ENCODE measurements at places on chromosomes 3 and 15. TPM values are rescaled to one million over a fixed set of nuclear protein-coding genes. Genes with fewer than 3 reads are reported as not detected.

MCF2L2 gene
- polyA plus RNA-seq: 0.06 TPM

CPEB1 gene
- 0.49 TPM for polyA plus RNA-seq

DHFR2 gene
- polyA plus RNA-seq: 2.9 TPM

MELTF gene
- polyA plus RNA-seq: 15.8 TPM

PLSCR2 gene
- polyA plus RNA-seq: not detected

PEX11A gene
- 40.4 TPM for polyA plus RNA-seq

RLBP1 gene
- not detected for polyA plus RNA-seq

HMCES gene
- polyA plus RNA-seq: 28.6 TPM

LDHAL6B gene
- polyA plus RNA-seq: 0.03 TPM

TMEM43 gene
- polyA plus RNA-seq: 37.5 TPM

CHRNA7 gene
- polyA plus RNA-seq: 0.49 TPM

ZNF860 gene
- 0.07 TPM for polyA plus RNA-seq

CLDN11 gene
- 16.4 TPM for polyA plus RNA-seq

DPH6 gene
- polyA plus RNA-seq: 10.0 TPM

LRRIQ4 gene
- not detected for polyA plus RNA-seq

MYL3 gene
- 17.0 TPM for polyA plus RNA-seq

GOLGA6L6 gene
- polyA plus RNA-seq: not detected

CCDC39 gene
- 0.11 TPM for polyA plus RNA-seq

PDZRN3 gene
- polyA plus RNA-seq: 30.8 TPM

SLC12A1 gene
- polyA plus RNA-seq: not detected

HTR3E gene
- not detected for polyA plus RNA-seq

CCRL2 gene
- 0.67 TPM for polyA plus RNA-seq

IMPG2 gene
- 0.03 TPM for polyA plus RNA-seq

NEK10 gene
- 0.09 TPM for polyA plus RNA-seq

ZNF774 gene
- 0.24 TPM for polyA plus RNA-seq

ANKRD63 gene
- polyA plus RNA-seq: not detected
